ENCODE measurements at places on chromosomes 7 and 10.

DNA sequence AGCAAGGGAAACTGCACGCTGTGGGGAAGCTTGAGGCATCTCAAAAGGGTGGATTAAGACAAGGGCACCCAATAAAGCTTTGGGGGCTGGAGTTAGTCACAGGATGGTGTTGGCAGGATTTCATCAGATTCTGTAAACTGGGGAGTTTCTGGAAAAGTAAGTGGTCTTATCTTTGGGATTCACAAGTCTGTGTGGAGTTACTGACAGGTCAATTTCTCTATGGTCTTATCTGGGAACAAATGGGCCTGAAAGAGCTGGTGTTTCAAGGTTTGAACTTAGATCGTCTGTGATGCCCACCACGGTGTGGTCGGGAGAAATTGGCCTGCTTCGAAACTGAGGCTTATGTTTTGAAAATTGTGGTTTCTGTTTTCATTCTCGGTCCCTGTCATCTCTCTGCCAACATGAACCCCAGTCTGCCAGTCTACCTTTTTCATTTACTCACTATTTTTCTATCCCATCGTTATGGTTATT lies 23.8 kb upstream of the AOAH start:
- no peak for DNase-seq
- peaks cover 25% of the 10 kb centered on the region for H3K4me1 ChIP-seq
- H3K27me3 ChIP-seq = peaks cover 2% of the 10 kb centered on the region
- peaks cover 5% of the 10 kb centered on the region for H3K36me3 ChIP-seq

- peaks cover 10% of the 10 kb centered on the region for H3K36me3 ChIP-seq
- peak overlapping the region; percentile 60 for H3K27ac ChIP-seq
- peaks cover 10% of the 10 kb centered on the region for H3K27me3 ChIP-seq
- peak overlapping the region; percentile 96 for H3K4me3 ChIP-seq
- DNase-seq = no peak
Observed at GRCh38 chr10:104123397-104123796, 1.4 kb downstream of the SFR1 start.

- no peak overlapping the region for H3K27ac ChIP-seq
- no peaks in the 10 kb centered on the region for H3K27me3 ChIP-seq
- H3K4me1 ChIP-seq = peaks cover 3% of the 10 kb centered on the region
- no peak for DNase-seq
- H3K36me3 ChIP-seq = peaks cover 9% of the 10 kb centered on the region
Observed at GRCh38 chr7:110813986-110814385, 276.9 kb upstream of the LRRN3 start.

- peaks cover 11% of the 10 kb centered on the region for H3K27me3 ChIP-seq
- H3K36me3 ChIP-seq = no peaks in the 10 kb centered on the region
- no peak overlapping the region for H3K27ac ChIP-seq
- peaks cover 26% of the 10 kb centered on the region for H3K4me1 ChIP-seq
Observed at GRCh38 chr7:25897261-25897782, 254.7 kb upstream of the NFE2L3 start.

- no peaks in the 10 kb centered on the region for H3K36me3 ChIP-seq
- peak; percentile 76 for DNase-seq
Observed at GRCh38 chr10:132185601-132186487, 904 bp upstream of the DPYSL4 start.

DNA sequence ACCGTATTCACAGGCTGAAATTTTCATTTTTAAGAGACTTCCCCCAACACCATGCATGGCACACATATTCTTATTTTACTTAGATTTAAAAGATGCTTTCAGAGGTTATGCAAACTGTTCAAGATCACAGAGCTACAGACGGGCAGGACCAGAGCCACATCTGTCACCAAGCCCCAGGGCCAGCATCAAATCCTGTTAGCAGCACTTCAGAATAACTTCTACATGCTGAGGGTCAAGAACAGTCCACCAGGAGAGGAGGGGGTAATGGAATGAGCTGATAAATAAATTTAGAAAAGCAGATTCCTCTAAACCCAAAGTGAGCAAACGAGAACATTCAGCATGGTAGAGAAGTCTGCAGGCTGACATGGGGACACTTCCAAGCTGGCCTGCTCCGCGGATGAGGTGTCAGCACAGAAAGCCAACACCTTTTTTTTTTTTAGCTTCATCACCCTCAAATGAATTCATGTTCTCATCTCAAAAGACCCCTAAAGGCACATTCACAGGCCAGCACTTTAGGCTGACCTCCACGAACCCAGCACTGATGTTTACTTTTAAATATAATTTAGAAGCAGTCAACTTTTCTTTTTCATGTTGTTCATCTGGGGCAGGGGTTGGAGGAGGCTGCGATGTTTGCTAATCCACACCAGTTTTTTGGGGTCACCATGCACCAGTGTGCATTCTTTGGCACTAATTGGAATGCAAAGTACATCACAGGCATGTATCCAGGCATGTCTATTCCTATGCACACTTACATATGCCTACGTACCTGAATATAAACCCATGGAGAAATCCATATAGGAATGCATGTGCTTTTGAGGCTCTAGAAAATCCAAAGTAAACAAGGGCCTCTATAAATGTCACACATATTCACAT lies 249.0 kb downstream of the TNS3 start:
- H3K27ac ChIP-seq = no peak overlapping the region
- no peaks in the 10 kb centered on the region for H3K4me1 ChIP-seq
- no peaks in the 10 kb centered on the region for H3K36me3 ChIP-seq
- no peak for DNase-seq
- H3K27me3 ChIP-seq = no peaks in the 10 kb centered on the region

DNA sequence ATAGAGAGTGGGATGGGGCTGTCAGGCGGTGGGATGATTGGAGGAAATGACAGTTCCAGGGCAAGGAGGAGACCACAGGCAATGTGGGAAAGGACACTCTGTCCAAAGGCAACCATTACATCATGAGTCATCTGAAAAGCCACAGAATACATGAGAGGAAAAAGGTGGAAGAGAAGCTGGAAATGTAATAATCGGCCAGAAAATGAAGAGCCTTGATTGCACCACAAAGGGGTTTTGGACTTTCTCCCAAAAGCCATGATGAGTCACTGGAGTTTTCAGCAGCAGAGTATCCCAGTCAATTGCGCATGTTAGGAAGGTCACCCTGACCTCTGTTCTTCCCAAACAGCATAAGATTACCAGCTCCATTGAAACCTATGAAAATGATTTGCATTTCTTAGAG lies 222.0 kb downstream of the LHFPL3 start:
- no peak overlapping the region for H3K4me3 ChIP-seq
- H3K27ac ChIP-seq = no peak overlapping the region
- no peaks in the 10 kb centered on the region for H3K27me3 ChIP-seq

DNA sequence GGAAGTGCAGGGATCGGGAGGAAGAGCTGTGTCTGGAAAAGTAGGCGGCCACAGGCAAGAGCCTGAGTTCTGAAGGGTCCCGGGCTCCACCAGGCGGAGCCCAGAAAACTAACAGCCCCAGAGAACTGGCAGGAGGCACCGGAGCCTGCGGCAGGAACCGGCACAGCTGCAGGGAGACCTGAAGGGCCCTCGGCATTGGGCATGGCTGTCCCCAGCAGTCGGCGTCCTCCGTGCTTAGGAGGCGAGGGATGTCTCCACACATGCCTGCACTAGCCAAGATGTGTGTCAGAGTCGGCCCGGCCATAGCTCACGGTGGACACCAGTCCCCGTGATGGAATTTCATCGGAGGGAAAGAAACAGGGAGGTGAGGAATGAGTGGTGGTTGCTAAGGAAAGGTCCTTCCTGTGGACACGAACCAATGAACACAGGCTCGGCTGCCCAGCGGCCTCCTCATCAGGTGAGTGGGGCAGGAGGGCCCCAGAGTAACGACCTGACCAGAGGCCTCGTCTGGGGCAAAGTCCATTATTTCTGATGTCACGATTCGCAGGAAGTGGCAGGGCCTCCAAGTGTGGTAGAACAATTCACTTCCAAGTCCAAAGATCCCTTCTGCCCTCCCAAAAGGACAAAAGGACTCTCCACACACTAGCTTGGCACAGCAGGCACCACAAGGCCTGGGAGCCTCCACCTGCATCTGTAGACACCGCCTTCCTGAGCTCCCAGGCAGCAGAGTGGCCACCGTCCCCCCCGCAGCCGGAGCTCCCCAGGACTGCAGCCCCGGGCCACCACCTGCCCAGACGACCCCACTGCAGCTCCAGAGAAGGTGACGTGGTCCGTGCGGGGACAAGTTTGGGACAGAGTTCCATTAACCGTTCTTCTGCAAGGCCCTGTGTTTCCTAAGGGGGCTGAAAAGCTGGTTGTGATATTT lies 444.2 kb downstream of the PTPRN2 start:
- no peak for DNase-seq
- H3K36me3 ChIP-seq = no peaks in the 10 kb centered on the region
- no peaks in the 10 kb centered on the region for H3K4me1 ChIP-seq
- no peak overlapping the region for H3K27ac ChIP-seq
- H3K27me3 ChIP-seq = no peaks in the 10 kb centered on the region

DNA sequence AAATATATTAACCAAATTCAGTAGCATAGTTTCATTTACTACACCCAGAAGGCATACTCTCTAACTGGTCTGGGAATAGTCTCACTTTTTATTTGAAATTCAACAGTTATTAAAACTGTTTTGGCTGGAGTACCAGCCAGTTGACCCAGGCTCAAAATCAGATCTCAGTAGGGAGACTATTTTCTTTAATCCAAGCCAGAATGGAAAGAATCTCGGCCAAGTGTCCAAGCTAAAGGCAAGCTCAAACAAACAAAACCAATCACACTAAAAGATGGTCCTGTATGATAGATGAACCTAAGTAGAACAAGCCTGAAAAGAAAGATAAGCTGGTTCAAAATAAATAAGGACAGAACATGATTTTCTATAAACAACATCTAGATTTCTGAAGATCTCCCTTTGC lies 259.6 kb upstream of the POM121L12 start:
- H3K27me3 ChIP-seq = no peaks in the 10 kb centered on the region
- H3K4me3 ChIP-seq = no peak overlapping the region
- no peak for DNase-seq
- H3K4me1 ChIP-seq = no peaks in the 10 kb centered on the region
- no peaks in the 10 kb centered on the region for H3K36me3 ChIP-seq

DNA sequence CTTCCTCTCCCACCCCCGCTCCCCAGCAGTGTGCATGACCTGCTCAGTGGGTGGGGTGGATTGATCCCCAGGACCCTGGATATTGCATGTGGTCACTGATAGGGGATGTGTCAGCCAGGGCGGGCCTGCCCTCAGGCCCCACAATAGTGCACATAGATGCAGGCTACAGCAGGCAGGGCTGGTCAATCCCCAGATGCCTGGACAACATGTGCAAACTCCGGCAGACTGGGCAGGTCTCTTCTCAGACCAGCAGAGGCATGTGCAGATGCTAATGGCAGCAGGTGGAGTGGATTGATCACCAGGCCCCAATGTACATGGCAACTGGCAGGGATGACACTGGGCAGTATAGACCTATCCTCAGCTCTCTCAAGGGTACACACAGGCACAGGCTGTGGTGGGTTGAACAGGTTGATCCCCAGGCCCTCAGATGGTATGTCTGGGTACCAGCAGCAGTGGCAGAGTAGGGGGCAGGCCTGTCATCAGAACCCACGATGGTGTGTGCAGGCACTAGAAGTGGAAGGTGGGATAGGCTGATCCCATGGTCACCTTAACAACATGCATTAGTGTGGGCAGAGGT lies 98.6 kb downstream of the LANCL2 start:
- no peak overlapping the region for H3K4me3 ChIP-seq
- H3K27ac ChIP-seq = no peak overlapping the region
- H3K36me3 ChIP-seq = peaks cover 49% of the 10 kb centered on the region
- H3K27me3 ChIP-seq = no peaks in the 10 kb centered on the region
- peaks cover 11% of the 10 kb centered on the region for H3K4me1 ChIP-seq

- DNase-seq = no peak
- H3K4me3 ChIP-seq = no peak overlapping the region
- H3K36me3 ChIP-seq = no peaks in the 10 kb centered on the region
Observed at GRCh38 chr10:69896606-69897231, 95.0 kb downstream of the COL13A1 start.

- H3K27ac ChIP-seq = no peak overlapping the region
- DNase-seq = no peak
Observed at GRCh38 chr7:121931149-121931902, 58.4 kb downstream of the PTPRZ1 start.

DNA sequence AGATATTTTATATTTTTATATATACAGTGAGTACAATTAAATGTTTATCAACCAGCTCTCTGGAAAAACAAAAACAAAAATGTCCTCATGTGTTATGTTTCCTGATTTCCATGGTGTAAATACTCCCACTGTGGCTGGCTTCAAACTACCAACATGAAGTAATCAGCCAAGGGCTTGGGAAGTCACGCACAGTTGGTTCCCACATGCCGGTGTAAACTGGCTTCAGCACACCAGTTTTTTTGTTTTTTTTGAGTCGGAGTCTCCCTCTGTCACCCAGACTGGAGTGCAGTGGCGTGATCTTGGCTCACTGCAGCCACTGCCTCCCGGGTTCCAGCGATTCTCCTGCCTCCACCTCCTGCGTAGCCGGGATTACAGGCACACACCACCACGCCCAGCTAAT lies 11.8 kb downstream of the OSBPL3 start:
- H3K4me3 ChIP-seq = no peak overlapping the region
- H3K4me1 ChIP-seq = peaks cover 62% of the 10 kb centered on the region
- H3K27ac ChIP-seq = no peak overlapping the region
- DNase-seq = no peak
- H3K27me3 ChIP-seq = no peaks in the 10 kb centered on the region
- H3K36me3 ChIP-seq = peaks cover 12% of the 10 kb centered on the region

- peaks cover 2% of the 10 kb centered on the region for H3K4me1 ChIP-seq
- no peaks in the 10 kb centered on the region for H3K36me3 ChIP-seq
- H3K27ac ChIP-seq = no peak overlapping the region
- DNase-seq = no peak
- H3K27me3 ChIP-seq = no peaks in the 10 kb centered on the region
Observed at GRCh38 chr10:124030492-124031110, 62.8 kb downstream of the CHST15 start.

DNA sequence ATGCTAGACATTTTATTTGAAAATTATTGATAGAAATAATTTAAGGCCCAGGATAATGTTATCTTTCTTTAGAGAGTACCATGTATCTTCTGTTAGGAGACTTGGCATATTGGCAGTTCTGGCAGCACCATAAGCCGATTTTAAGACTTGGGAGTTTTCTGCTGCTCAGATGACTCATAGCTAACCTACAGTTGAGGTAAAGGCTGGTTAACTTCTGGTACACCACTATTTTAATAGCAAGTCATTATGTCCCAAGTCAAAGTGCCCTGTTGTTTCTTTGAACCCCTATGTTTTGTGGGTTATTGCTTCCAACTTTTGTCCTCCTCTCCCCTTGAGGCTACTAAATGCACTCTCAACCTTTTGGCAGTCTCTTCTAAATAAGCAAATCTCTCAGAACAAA lies 25.2 kb downstream of the ATRNL1 start:
- no peaks in the 10 kb centered on the region for H3K36me3 ChIP-seq
- H3K27me3 ChIP-seq = peaks cover 13% of the 10 kb centered on the region
- H3K4me1 ChIP-seq = no peaks in the 10 kb centered on the region
- DNase-seq = no peak
- H3K4me3 ChIP-seq = no peak overlapping the region
- no peak overlapping the region for H3K27ac ChIP-seq

GRCh38 chr10:76202777-76203176 lies 771.4 kb downstream of the LRMDA start:
- H3K27me3 ChIP-seq = peaks cover 2% of the 10 kb centered on the region
- H3K27ac ChIP-seq = no peak overlapping the region
- no peak for DNase-seq
- no peaks in the 10 kb centered on the region for H3K36me3 ChIP-seq
- H3K4me1 ChIP-seq = no peaks in the 10 kb centered on the region

All from activated naive CD8-positive, alpha-beta T cell treated with anti-CD3 and anti-CD28 coated beads, Interleukin-2, amount 10 ng/mL, durations not matched to agents 7 days and 5 days (primary cell).